ENCODE measurements at places on chromosomes 12 and 14.

DNA sequence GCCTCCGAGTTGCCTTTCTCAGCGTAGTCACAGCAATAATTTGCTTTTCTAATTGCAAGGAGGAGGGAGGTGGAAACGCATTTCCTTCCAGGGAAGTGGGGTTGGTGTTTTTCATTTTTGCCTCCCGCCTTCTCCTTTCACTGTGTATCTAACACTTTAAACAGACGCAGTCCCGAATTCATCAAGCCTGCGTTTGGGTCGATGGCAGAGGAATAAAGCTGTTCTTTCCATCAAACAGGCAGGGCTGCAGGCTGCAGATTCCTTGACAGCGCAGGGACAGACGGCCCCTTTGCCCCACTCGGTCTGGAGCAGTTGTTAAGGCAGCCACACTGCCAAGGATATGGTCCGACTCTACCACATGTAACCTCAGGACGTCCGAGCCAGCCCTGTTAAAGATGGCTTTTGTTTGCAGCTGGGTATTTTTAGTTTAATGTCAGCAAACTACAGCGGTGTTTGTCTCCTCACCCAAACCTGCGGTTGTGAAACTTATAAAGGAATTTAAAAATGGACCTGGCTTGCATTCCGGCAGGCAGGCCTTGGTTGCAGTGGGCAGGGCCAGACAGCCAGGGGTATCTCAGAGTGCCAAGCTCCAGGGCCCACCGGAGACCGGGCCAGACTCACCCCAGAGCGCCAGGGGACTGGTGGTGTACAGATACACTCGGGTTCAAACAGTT is 2.1 kb downstream of the CHST11 start:
- DNase-seq: no peak

GRCh38 chr12:49930515-49931288 is 19.8 kb upstream of the AQP2 start:
- DNase-seq: peak; percentile 86

- no peak for DNase-seq
Observed at GRCh38 chr12:22355011-22355580, 20.6 kb upstream of the ST8SIA1 start.

DNA sequence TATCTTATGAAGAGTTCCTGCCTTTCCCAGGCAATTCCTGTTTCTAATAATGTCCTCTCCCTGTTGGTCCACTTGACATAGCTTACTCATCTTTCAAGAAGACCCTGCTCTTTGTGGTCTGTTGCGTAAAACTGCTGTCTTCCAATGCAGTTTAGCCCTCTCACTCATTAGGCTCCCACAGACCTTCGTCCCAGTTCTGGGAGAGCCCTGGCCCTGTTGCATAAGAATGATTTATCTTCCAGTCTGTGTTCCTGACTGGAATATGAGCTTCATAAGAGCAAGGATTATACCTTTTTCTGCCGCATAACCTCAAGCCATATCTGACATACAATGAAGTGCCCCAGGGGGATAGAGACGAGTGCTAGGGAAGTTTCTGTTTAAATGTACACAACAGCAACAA is 365.9 kb upstream of the NOVA1 start:
- DNase-seq: no peak

DNA sequence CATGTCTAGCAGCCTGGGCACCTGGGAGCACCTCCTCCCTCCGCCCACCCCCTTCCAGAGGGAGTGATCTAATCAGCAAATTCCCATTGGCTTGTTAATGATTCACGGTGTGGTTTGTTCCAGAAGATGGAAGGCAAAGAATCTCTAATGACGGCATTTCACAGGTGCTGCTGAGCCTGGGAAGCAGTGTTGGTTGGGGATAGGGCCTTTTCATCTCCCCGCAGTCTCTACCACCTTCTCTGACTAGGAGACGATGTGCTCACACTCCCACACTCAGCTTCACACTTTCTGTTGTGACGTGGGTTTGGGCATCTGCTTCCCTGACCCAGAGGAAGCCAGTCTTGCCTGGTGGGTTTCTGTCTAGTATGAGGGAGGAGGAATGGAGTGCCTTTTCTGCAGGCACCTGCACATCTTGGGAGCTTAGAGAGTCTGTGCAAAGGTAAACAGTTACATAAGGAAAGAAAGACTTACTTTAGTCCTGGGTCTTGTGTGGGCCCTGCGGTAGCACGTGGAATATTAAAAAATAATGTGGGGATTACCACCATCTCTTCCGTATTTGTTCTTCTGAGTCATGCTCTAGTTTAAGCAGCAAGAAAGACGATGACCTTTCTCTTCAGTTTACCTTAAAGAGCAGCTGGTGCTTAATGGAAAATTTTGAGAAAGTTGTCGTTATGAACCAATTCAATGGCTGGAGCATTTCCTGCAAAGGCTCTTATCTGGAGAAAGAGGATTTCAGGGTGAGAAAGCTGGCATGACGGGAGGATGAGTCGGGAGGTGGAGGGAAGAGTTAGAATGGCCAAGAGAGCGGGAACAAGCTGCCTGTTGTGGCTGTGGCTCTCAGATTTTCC is 70.6 kb upstream of the ARHGAP5 start:
- DNase-seq: no peak

GRCh38 chr14:79419571-79420327 is 791.6 kb downstream of the DIO2 start:
- no peak for DNase-seq

DNA sequence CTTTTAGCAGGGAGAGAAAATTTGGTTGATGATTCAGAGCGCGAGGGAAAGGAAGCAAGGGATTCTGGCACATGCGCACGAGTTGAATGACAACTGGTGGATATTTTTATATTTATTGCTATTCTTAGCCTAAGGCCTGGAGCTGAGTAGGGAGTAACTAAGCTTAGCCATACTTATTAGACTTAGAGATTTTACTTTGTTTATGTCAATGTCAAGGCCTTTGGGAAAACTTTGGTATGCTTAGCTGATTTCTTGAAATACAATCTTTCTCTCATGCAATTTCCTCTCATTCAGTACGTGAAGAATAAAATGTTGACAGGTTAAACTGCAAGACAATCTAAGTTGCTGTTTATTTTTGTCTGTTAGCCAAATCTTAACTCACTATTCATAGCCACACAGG is 101.1 kb downstream of the CRADD start:
- no peak for DNase-seq

DNA sequence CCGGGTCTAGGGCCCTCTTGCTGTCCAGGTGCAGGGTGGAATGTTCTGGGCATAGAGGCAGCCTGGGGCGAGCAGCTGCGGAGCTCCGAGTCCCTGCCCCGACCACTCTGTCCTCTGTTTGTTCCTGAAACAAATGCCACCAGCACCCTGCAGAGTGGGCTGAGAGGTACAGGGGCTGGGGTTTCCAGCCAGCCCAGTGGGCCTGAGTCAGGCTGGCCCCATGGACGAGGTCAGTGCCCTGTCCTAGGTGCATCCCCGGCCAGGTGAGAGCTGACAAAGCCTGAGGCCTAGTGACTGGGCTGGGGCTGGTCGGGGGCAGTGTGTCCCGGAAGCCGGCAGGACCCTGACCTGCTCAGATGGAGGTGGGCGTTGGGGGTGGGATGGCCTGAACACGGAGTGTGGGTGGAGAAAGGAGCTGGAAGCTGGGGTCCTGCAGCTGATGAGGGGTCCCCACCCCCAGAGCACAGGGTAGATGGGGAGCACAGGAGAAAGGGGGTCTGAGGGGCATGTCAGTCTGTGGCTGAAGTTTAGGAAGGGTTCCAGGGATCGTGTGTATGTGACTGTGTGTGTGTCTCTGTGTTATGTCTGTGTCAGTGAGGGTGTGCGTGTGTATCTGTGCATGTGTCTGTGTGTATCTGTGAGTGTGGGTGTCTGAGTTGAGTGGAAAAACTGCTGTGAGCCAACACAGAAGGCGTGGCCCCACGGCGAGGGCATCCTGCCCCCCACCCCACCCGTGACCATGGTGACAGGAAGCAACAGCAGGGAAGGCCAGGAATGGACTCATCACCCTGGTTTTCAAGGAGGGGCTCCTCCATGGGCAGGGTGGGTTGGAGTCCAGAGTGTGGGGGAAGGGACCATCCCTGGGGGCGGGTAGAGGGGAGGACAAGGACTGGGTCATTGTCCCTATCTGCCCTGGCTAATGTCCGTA is 2.4 kb upstream of the CRIP1 start:
- no peak for DNase-seq

GRCh38 chr12:49535921-49536525 is 2.8 kb upstream of the KCNH3 start:
- no peak for DNase-seq

GRCh38 chr14:76015668-76016067 is 30.1 kb downstream of the IFT43 start:
- DNase-seq: no peak

DNA sequence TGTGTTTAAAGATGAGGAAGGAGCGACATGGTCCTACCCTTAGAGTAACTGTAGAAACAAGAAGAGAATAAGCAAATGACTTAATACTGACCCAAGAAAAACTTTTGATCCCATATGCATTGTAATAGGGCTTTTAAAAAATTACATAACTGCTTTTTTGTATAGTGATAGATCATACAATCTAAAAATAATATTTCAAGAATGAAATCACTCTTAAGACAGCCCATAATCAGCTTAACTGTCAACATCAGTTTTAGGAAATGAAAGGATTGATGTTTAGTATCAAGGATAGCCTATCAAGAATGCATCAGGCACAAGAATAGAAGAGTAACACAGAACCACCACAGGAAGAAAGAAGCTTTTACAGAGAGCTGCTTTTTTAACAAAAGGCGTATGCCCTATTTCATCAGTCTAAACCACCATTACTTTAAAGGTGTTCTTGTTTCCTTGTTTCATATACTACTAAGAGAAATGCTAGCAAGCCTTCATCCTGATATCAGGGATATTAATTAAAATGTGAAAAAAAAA is 64.5 kb downstream of the MARK3 start:
- peak; percentile 34 for DNase-seq

- DNase-seq: no peak
Observed at GRCh38 chr12:81530352-81530751, 228.8 kb downstream of the PPFIA2 start.

- peak; percentile 86 for DNase-seq
Observed at GRCh38 chr12:116360579-116361413, 83.3 kb upstream of the MED13L start.

DNA sequence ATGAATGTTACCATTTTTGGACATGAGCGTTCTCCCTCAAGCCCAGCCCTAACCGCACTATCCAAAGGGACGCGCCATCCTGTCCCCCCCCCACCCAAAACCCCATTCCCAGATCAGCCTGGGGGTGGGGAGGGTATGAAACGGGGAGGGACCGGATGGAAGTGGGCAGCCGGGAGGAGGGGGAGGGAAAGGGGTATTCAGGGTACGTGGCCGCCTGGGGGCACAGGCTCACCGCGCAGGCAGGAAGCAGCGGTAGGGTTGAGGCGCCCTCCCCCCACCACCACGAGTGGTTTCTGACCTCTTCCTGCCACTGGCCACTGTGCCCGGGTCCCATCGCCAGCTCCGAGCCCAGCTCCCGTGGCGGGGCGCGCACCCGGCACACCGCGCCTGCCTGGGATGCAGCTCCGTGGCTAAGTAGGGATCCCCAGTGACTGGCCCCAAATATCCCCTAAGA is 1.4 kb downstream of the ACTN1 start:
- DNase-seq: peak; percentile 49

Data from inflammatory macrophage treated with lipopolysaccharide for 1 hour (primary cell).